Tibial nerve (tissue), 4 donors: ENCODE measurements at places on chromosomes 5 and 9.

GRCh38 chr9:14211564-14211963 lies 102.4 kb downstream of the NFIB start:
- no peak for DNase-seq

DNA sequence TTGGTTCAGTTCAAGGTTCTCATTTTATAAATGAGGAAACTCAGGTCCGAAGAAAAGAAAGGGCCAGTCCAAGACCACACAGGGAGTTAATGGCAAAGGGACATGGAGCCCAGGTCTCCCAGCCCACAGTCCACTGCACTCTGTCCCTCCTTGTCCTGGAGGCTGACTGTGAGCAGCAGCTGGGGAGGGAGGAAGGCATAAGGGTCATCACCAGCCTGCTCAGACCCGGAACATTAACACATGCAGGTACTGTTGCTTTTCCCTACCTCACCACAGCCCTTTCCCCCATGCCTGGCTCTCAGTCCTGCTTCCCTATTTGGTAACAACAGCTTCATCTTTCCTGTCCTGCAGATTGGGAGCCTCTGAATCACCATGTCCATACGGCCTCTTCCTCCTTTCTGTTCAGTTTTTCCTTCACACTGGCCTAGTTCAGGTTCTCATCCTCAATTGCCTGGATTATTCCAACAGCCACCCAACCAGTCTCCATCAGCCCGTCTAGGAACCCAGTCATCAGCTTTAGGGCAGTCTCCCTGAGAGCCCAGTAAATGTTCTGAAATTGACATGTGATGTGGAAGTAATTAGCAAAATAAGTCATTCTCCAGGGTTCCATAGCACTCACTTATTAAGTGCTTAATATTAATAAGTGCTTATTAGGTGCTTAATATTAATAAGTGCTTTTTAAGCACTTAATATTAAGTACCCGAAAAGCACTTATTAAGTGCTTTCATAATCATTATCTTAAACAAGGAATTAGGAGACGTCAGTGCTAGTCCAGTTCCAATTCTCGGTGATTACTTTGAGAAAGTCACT lies 4.3 kb downstream of the GPX3 start:
- DNase-seq: no peak

GRCh38 chr5:91390268-91390667 lies 7.2 kb upstream of the ARRDC3 start:
- DNase-seq: no peak

- peak; percentile 33 for DNase-seq
These were observed 508.3 kb downstream of the EBF1 start for GRCh38 chr5:158591301-158591863.

GRCh38 chr5:143134900-143135299 lies 268.6 kb downstream of the NR3C1 start:
- DNase-seq: no peak
